CD4-positive, alpha-beta T cell treated with Interleukin-15 for 1 hour (primary cell): ENCODE measurements at places on chromosomes 16 and 17.

DNA sequence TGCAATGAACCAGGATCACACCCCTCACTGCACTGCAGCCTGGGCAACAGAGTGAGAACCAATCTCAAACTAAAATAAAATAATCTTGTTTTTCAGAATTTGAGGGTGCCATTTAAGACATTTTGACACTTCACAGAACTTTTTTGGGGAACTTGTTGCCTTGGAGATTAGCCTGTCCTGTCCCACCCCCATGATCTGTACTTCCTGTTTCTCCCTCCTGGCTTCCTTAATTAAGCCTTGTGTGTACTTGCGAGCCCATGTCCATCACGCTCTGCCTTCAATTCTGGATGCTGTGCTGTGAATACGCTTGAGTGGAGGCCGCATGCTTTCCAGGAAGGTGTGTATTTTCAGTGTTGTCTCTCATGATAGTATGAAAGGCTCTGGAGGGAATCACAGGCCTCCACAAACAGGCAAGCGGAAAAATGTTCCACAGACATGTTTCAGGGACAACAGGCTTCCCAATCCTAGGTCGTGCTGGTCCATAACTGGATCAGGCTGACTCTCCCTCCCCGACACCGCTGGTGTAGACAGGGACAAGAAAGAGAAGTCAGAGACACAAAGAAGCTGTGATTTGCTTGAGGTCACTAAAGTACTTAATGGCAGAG, 56.9 kb downstream of the NOS2 start:
- DNase-seq = peak; percentile 48

GRCh38 chr17:40151414-40151963, 11.2 kb downstream of the CASC3 start:
- no peak for DNase-seq

DNA sequence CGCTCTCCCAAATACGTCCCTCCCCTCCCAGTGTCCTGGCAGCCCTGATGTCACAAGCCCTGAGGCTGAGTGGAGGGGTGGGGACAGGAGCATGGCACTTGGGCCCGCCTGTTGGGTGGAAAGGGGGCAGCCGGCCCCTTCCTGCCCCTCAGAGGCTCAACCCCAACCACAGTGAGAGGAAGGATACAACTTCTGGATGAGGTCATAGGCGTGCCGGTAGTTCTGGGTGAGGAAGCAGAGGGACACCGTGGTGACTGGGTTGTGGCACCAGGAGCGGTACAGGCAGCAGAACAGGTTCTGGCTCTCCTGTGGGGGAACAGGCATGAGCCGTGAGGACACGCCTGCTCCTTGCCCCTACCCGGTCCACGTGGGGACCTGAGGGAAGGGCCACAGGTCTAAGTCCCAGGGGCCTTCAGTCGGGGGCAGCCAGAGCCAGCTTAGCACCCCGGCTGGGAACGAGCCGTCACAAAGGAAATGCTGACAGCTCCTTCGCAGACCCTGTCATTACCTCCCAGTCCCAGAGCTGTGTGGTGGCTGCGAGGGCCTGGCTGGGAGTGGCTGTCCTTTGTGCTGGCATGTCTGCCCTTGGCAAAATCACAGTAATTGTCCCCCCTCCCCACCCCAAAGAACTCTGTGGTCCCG, 11.2 kb upstream of the MTSS2 start:
- DNase-seq = no peak

GRCh38 chr17:10633738-10634379, 23.2 kb downstream of the MYH3 start:
- no peak for DNase-seq

GRCh38 chr17:82684228-82684841, 14.2 kb downstream of the RAB40B start:
- DNase-seq = no peak

DNA sequence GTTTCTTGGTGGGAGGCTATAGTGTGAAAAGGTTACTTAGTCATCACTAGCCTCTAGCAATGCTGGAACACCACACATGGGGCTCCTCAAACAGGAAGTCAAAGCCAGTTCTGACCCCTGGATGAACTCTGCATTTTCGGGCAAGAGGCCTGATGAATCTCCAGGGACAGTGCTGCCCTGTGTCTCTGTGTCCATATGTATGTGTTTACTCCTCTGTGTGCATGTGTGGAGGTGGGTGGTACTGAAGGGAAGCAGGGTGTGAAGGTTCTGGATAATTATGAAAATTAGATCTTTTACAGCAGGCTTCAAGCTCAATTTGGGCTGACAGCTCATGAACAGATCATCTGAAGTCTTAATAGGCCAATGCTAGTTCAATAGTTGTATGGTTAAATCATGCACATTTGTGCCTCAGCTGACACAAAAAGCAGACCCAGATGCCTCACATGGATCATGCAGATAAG, 133.6 kb downstream of the SNX11 start:
- DNase-seq = peak; percentile 22

DNA sequence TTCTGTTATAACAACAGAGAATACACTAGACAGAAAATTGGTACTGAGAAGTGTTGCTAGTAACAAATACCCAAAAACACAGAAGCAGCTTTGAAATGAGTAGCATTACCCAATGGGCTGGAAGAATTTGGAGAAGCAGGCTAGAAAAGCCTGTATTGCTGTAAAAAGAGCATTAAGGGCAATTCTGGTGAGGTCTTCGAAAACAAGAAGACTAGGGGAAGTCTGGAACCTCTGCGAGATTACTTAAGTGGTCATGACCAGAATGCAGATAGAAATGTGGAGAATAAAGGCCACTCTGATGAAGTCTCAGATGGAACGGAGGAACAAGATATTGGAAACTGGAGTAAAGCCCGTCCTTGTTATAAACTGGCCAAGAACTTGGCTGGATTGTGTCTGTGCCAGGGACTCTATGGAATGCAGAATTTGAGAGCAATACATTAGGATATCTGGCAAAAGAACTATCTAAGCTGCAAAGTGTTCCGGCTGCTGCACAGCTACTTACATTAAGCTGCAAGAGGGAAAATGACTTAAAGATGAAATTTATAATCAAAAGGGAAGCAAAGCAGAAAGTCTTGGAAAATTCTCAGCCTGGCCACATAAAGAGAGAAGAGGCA, 44.9 kb upstream of the PEMT start:
- DNase-seq = no peak

GRCh38 chr16:51374346-51374745, 223.3 kb upstream of the SALL1 start:
- DNase-seq = no peak

DNA sequence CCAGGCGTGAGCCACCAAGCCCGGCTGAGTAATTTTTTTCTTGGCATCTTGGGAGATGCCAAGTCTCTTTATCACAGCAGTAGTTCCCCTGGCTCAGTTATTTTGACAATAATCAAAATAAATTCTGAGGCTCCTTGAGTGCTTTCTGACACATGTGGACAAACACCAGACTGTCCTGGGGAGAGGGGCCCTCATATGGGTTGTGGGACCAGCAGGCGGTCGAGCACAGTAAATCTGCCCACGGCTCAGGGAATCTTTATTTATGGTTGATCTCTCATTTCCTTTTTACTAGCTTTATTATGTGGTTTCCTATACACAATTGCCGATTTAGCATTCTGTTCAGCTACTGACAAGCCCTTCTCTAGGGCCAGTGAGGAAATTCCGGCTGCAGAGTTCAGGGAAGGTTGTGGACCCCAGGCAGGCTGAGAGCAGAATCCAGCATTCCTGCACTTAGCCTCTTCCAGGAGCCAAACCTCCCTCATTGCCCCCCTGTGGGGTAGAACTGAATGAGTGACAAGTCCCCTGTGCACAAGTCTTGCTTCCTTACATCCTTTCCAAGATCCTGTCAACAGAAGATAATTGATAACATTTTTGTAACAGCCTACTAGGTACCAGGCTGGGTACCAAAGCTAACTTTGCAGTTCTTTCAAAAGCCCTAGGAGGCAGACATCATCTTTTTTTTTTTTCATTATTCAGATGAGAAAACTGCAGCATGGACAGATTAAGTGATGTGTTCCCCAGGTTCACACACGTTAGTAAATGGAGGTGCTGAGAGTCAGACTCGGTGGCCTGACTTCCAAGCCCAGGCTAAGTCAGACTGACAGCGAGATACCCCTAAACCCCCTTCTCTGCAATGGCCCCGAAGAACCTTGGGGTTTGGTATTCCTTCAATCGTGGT, 40.2 kb downstream of the HS3ST3B1 start:
- no peak for DNase-seq

DNA sequence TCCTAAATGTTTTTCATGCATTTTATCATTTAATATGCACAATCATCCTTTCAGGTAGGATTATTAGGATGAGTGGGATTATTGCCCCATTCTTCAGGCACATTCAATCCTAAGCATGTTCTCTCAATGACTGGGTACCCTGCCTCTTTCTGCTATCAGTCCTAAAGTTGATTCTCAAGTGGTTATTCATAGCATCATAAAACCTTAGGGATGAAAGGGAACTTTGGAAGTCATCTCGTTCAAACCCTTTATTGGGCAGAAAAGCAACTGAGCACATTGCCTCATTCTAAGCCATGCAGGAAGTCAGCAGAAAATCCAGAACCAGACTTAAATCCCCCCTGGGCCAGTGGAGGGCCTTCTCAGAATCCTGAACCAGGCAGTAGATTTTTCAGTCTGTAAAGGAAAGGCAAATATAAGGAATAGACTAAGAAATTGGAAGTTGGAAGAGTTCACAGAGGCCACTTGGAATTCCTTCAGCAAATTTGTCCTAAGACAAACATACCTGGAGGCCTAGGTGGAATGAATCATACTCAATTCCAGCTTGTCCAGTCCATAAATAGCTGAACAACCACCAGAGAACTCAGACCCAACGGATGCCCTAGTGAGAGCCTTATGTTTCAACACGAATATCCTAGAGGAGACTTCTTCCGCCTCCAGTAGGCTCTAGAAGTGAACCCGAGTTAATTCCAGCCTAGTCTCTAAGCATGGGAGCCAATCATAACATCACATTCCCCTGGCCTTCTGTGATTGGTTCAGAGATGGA, 62.7 kb downstream of the IRX6 start:
- DNase-seq = no peak

GRCh38 chr17:28475151-28475900, 1.9 kb downstream of the SLC13A2 start:
- DNase-seq = no peak

GRCh38 chr17:39144416-39144840, 7.0 kb downstream of the PLXDC1 start:
- no peak for DNase-seq

- DNase-seq = no peak
These were observed 53.9 kb downstream of the TNRC6C start for GRCh38 chr17:78012428-78012827.

- no peak for DNase-seq
These were observed 90.9 kb upstream of the BCAR1 start for GRCh38 chr16:75342308-75342811.

GRCh38 chr17:36863131-36863530, 74.1 kb upstream of the LHX1 start:
- no peak for DNase-seq

DNA sequence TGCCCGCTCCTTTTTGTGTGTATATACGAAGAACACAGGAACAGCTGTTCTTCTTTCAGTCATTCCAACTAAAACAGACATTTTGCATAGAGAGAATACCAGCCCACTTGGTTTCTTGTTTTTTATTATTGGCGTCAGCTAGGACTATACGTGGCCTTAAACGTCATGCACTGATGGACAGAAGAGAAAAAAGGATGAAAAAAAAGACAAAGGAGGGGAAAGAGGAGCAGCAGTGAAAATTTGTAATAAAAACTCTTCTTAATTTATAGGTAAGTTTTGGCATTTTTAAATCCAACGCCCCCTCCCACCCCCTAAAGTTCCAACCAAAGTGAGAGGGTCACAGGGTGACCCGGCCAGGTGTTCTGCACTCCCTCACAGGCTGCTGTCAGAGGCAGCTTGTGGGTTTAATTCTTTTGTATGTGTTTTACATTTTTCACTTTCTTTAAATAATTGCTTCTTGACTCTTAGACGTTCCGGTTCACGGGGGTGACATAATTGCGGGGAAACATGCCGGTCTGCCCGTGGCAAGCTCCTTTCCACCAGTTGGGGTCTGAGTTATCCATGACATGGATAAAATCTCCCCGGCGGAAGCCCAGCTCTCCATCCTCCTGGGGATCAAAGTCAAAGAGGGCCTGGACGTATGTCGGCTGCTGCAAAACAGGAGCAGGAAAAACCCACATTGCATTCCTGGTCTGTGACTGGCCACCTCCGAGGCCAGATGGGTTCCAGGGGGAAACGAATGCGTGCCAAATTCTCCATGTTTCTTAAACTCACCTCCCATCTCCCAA, 30.9 kb upstream of the SLC25A19 start:
- no peak for DNase-seq

GRCh38 chr17:38619937-38620550, 14.3 kb upstream of the SRCIN1 start:
- DNase-seq = no peak

- DNase-seq = no peak
These were observed 2.4 kb upstream of the TTLL6 start for GRCh38 chr17:48819466-48819865.

GRCh38 chr16:75710344-75710743, 9.1 kb upstream of the DUXB start:
- no peak for DNase-seq

- no peak for DNase-seq
These were observed 302.2 kb downstream of the C16orf95 start for GRCh38 chr16:87015021-87015420.

- no peak for DNase-seq
These were observed 337.9 kb downstream of the GRIN2A start for GRCh38 chr16:9844361-9844760.
